CD4-positive, CD25-positive, alpha-beta regulatory T cell (primary cell): ENCODE measurements at places on chromosomes 4 and X. TPM values are rescaled to one million over a fixed set of nuclear protein-coding genes. Genes with fewer than 3 reads are reported as not detected.

Gene CORIN
- polyA plus RNA-seq = not detected

Gene KDR
- not detected for polyA plus RNA-seq

Gene TMSB15A
- not detected for polyA plus RNA-seq

- no peak for DNase-seq
These were observed 129.4 kb upstream of the TENM3 start for GRCh38 chr4:182113779-182114178.
